ENCODE measurements at places on chromosomes 5 and 9. TPM values are rescaled to one million over a fixed set of nuclear protein-coding genes. Genes with fewer than 3 reads are reported as not detected.

Gene BTNL8
- 0.24 TPM for total RNA-seq

Gene SPINK4
- total RNA-seq, result 0.38 TPM

GRCh38 chr5:5978501-5979376 is 399.6 kb downstream of the MED10 start:
- no peak for DNase-seq
- no peaks in the 10 kb centered on the region for H3K27me3 ChIP-seq
- H3K4me1 ChIP-seq, result no peaks in the 10 kb centered on the region
- H3K27ac ChIP-seq, result no peak overlapping the region
- H3K36me3 ChIP-seq, result no peaks in the 10 kb centered on the region
- H3K4me3 ChIP-seq, result no peak overlapping the region

DNA sequence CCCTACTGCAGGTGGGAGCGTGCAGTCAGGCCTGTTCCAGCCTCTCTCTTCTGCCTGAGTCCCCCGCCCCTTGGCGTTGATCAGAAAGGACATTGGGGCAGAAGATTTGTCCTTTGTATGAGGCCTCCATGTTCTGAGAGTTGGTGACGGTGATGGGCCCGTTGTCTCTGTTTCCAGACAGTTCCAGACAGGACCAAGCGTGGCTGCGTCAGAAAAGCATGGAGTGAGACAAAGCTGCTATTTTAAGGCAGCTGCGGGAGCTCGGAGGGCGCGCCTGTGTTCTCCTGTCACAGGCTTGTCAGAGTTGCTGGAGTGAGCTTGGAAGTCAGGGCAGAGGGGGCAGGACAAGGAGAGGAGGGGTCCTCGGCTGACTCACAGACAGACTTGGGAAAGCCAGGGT is 32.1 kb upstream of the SH3PXD2B start:
- no peak overlapping the region for H3K27ac ChIP-seq
- no peak for DNase-seq
- no peaks in the 10 kb centered on the region for H3K4me1 ChIP-seq
- H3K27me3 ChIP-seq, result no peaks in the 10 kb centered on the region
- H3K36me3 ChIP-seq, result no peaks in the 10 kb centered on the region

DNA sequence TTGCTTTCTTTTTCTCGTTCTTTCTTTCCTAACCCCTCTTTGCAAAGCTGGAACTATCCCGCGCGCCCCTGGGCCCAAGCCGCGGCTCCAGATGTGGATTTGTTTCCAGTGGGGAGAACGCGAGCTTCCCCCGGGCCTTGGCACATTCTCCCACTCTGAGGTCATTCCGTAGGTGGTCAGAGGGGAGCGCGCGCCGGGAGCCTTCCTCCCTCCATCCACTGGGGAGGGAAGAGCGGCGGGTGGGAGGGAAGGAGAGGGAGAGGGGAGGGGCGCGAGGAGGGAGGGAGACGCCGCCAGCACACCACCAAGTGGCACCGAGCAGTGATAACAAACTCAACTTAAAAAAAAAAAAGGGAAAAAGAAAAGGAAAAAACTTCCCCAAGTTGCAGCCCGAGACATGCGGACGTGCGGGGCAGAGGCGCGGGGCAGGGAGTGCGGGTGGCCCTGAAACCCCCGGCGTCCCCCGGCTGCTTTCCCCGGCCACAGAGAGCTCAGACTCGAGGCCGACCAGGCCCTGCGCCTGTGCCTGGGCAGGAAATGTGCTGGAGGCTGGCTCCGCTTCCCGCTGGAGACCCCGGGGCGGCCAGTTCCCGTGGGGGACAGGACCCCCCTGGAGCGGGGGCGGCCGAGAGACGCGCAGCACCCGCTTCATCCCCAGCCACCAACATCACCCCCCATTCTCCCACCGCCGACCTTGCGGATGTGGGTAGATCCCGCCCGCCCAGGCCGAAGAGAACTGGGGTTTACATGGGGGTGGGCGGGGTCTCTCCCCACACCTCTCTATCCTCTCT is 3.1 kb downstream of the IER5L start:
- peaks cover 41% of the 10 kb centered on the region for H3K27me3 ChIP-seq
- peaks cover 24% of the 10 kb centered on the region for H3K4me1 ChIP-seq
- peak overlapping the region; percentile 73 for H3K4me3 ChIP-seq
- peak overlapping the region; percentile 77 for H3K27ac ChIP-seq
- peak; percentile 24 for DNase-seq

- no peaks in the 10 kb centered on the region for H3K36me3 ChIP-seq
- H3K27ac ChIP-seq, result peak overlapping the region; percentile 66
- peaks cover 12% of the 10 kb centered on the region for H3K4me1 ChIP-seq
- peak overlapping the region; percentile 16 for H3K4me3 ChIP-seq
- H3K27me3 ChIP-seq, result no peaks in the 10 kb centered on the region
- DNase-seq, result peak; percentile 33
These were observed 8.2 kb upstream of the PHYKPL start for GRCh38 chr5:178240766-178241165.
